ENCODE measurements at places on chromosomes 5 and 9.

- DNase-seq: no peak
Measured at GRCh38 chr5:37436146-37436934, 57.2 kb downstream of the WDR70 start.

DNA sequence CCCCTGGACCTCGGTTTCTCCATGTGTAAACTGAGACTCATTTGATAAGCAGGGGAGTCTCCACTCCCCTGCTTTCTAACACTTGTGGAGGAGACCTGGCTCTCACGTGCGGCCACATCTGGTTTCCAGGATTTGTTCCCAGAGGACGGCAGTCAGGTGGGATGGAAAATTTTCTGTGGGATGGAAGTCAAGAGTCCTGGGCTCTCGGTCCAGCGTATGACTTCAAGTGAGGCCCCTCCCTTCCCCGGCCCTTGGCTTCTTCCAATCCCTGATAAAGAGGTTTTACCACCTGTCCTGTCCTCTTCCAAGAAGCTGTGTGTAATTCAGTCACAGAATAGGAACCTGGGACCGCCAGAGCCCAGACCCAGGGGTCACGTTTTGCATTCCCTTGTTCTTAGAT lies 35.0 kb downstream of the TMOD1 start:
- no peak for DNase-seq

- no peak for DNase-seq
Measured at GRCh38 chr9:126642839-126643238, 29.1 kb downstream of the LMX1B start.

- no peak for DNase-seq
Measured at GRCh38 chr9:89686126-89686525, 81.3 kb downstream of the GADD45G start.

GRCh38 chr5:6343951-6344592 lies 34.3 kb downstream of the MED10 start:
- DNase-seq: no peak

DNA sequence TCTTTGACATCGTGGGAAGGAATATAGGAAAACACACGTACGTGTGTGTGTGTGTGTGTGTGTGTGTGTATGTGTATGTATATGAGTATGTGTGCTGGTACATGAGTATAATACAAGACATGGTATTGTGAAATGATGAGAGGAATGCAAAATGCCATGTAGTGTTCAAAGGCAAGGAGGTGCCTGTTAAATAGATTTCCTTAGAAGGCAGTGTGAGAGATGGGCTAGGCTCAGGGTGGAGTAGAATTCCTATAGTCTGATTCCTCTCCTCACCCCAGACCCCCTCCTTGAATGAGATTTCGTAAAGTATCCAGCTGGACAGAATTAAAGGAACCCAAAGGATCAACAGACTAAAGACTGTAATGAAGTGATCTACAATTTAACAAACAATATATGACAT lies 11.1 kb downstream of the GPR21 start:
- DNase-seq: no peak

- no peak for DNase-seq
Measured at GRCh38 chr5:31936683-31937082, 237.4 kb downstream of the GOLPH3 start.

DNA sequence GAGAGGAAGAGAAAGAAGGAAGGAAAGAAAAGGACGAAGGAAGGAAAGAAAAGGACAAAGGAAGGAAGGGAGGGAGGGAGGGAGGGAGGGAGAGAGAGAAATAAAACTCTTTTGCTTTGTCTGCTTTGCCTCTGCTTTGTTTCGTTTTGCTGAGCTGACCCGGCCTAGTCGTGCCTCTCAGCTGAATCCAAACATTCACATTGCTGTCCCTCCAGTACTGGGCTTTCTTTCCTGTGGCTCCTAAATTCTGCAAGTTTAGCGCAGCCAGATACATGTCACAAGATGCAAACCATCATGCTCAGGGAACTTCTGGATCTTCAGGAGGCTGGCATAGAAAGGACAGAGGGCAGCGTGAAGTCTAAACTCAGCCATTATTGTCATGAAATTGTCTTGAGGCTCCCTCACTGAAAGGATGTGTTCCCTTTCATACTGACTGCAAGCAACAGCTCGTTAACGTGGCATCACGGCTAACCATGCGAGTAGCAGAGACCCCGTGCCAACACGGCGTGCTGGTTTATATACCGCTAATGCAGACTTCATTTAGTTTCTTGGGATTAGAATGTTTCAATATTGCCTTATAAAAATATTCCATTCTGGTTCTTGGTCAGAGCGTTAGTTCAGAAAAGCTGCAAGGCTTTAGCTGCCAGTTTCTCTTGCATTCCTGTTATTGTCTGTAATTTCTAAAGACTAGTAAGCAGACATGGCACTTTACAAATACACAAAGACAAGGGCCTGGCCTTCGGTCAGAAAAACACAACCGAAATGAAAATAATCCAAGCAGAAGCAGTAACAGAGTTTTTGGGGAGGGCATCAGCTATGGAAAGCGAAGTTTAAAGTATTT lies 94.2 kb downstream of the TMEM174 start:
- no peak for DNase-seq

DNA sequence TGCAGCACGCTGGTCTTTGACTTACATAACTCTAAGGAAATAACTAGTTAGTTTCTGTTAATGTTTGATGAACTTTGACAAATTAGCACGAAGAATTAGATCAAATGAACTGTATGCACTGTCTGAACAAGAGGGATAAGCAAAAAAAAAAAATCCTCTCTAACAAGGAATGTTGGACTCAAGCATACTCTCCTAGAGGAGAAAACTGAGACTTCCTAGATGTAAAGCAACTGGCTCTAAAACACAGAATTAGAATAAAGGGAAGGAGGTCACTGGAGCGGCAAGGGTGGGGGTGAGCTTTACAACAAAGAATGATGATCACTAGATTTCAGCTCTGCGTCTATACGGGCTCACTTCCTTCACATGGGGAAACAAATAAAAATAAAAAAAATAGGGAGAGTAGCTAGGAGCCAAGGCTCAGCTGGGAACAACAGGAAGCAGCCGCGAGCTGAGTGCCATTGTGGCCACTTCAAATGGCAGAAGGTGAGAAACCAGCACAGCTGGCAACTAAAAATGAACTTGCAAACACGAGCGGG lies 48.7 kb upstream of the CEMIP2 start:
- no peak for DNase-seq

DNA sequence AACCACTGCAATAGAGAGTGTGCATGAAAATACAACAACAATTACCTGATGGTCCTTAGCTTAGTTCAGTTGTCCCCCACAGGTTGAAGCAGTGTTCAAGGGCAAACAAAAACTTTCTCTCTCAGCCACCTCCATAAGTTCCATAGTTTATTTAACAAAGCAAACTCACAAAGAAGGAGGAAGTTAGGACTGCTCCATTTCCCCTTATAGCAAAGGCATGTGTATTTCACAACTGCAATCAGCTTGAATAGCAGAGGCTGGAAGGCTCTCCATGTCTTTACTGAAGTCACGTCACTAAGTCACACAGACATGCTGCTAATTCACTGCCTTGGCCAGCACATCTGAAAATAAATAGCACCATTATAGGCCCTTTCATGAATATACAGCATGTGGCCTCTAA lies 43.3 kb downstream of the DOCK8 start:
- no peak for DNase-seq

DNA sequence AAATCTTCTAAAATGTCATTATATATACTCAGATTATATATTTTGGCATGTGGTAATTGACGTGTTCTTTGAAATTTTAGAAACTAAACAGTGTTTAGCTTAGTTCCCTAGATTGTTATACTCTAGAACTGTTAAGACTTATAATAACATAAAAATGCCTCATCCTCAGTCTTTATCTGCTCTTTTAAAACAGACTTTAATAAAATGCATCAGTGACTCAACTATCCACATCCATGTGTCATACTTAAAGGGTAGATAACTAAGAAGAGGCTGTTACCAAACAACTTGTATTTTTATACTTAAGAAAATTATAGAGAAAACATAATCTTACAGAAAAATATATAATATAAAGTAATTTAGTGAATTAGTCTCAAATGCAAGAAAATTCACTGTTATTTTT lies 15.2 kb downstream of the NFIL3 start:
- DNase-seq: no peak

DNA sequence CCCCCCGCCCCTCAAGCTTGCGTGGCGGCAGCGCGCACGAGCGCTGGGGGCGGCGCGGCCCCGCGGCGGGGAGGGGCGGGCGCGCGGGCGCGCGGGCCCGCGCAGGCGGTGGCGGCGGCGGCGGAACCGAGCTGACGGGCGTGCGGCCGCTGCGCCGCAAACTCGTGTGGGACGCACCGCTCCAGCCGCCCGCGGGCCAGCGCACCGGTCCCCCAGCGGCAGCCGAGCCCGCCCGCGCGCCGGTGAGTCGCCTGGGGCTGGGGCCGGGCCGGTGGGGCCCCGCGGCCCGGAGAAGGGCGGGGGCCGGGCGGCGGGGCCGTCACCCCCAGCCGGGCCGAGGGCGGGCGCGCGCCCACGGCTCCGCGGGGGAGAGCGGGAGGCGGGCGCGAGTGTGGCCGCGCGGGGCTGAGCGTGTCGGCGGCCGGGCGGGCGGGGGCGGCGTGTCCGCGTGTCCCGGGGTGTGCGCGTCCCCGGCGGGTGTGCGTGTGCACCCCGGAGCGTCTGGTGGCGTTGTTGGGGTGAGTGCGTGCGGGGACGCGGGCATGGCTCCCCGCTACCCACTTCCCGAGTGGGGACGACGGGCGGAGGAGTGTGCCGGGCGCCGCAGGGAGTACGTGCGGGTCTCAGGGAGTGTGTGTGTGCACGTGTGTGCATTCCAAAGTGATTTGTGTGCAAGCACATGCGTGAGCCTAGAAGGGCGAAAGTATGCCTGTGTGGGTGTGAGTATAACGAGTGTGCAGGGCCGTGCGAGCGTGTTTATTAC lies at the start of gene NEK6:
NEK6 (plus strand) TSS at position 106 of the 763 bp plus-strand sequence. CDS start 44,016 bp downstream, outside the sequence.
- no peak for DNase-seq

- DNase-seq: no peak
Measured at GRCh38 chr5:5079876-5080275, 60.3 kb upstream of the ADAMTS16 start.

DNA sequence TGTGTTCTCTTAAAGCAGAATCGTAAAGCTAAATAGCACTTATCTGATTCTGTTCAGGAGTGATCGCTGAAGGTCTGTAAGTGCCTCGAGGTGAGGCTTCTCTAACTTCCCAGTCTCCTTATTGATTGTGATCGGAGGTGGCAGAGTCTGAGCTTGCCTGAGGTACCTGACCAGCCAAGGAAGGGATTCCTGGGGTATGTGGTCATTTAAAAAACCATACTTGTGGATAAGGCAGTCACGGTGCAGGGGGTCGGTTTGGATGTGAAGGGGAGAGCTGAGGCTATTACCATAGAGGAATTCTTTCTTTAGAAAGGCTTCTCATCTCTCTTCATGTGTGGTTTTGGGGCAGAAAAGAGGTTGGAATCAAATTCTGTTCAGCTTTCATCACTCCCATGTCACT lies 193.7 kb downstream of the TLE4 start:
- no peak for DNase-seq

DNA sequence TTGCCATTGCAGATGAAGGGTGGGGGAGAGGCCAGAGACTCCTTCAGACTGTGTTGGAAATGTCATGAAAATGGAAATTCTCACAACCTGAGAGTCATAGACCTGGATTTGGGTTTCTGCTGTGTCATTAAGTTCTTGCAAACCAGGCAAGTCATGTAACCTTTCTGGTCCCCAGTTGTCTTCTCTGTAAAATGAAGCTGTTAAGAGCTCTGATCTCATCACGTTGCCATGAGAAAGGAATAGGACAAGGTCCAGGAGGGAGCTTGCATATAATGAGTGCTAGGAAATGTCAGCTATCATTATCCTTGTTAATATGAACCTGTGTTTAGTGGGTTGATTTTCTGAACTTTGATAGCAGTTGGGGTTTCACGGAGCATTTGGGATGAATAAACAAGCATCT lies 59.1 kb downstream of the FGF1 start:
- no peak for DNase-seq

- no peak for DNase-seq
Measured at GRCh38 chr5:37626266-37626665, 213.6 kb downstream of the GDNF start.

DNA sequence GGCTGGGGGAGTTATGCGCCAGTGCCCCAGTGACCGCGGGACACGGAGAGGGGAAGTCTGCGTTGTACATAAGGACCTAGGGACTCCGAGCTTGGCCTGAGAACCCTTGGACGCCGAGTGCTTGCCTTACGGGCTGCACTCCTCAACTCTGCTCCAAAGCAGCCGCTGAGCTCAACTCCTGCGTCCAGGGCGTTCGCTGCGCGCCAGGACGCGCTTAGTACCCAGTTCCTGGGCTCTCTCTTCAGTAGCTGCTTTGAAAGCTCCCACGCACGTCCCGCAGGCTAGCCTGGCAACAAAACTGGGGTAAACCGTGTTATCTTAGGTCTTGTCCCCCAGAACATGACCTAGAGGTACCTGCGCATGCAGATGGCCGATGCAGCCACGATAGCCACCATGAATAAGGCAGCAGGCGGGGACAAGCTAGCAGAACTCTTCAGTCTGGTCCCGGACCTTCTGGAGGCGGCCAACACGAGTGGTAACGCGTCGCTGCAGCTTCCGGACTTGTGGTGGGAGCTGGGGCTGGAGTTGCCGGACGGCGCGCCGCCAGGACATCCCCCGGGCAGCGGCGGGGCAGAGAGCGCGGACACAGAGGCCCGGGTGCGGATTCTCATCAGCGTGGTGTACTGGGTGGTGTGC lies at the start of gene RXFP3:
RXFP3 (plus strand) TSS at position 6 of the 636 bp plus-strand sequence; CDS start at position 361, 355 bp downstream.
- DNase-seq: no peak

- no peak for DNase-seq
Measured at GRCh38 chr5:56838409-56839039, 23.2 kb downstream of the MAP3K1 start.

DNA sequence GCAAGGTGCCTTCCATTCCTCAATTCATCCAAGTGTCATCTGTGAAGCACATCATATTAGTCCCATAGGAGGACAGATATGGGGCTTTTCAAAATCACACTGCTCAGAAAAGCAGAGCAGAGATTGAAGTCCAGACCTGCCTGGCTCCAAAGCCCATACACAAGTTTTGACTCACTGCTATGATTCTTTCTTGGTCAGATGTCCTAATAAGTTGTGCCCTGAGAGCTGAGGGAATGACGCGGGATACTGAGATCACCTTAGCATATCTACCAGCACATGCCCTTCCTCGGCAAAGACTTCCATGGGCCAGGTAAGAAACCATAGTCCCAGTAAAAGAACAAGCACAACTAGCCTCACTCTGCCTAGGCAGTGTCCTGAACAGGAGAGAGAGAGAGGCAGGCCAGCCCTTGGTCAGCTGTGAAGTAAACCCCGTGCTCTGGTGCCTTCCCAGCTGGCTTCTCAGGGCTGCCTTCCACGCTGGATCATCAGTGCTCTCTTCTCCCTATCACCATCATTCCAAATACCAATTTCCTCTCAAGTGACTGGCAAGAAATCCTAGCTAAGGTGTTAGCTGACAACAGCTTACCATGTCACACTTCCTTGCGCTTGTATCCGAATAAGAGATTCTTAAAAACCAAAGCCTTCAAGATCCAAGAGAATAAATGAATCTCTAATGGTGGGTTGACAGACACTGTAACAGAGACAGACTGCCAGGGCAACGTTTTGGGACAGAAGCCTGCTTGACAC lies 73.2 kb downstream of the SIL1 start:
- no peak for DNase-seq

Data from activated naive CD8-positive, alpha-beta T cell treated with anti-CD3 and anti-CD28 coated beads, Interleukin-2, amount 50 U/mL, for 24 hours (primary cell).